ENCODE measurements at places on chromosomes 7 and 10.

DNA sequence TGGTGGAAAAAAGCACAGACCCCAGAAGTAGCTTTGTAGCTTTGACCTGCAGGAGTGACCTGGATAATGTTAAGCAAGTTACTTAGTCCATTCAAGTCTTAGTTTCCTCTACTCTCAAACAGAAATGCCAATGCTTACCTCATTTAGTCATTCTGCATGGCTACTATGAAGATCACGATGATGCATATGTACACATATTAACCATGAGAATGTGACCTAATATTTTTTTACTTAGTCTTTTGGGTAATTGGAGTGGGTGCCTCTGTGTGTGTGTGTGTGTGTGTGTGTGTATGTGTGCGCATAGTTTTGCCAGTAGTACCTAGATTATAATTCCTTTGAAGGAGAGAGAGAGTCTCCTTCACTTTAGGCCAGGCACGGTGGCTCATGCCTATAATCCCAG lies 95.8 kb downstream of the NRP1 start:
- DNase-seq, result no peak

DNA sequence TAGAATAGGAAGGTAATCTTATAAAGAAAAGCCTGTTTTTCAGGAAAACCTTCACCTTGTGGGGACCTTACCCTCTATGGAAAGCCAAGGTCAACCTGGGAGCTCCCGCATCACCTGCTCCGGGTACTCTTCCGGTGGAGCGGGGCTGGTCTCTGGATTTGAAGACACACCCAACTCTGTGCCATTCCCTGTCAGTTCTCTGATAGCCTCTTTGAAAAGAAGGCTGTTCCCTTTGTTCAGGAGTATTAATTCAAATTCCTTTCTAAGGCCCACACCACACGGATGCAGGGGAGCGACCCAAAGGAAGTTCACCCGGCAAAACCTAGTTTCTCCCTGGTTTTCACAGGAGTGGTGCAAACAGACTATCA lies 10.7 kb downstream of the CTBP2 start:
- no peak for DNase-seq

DNA sequence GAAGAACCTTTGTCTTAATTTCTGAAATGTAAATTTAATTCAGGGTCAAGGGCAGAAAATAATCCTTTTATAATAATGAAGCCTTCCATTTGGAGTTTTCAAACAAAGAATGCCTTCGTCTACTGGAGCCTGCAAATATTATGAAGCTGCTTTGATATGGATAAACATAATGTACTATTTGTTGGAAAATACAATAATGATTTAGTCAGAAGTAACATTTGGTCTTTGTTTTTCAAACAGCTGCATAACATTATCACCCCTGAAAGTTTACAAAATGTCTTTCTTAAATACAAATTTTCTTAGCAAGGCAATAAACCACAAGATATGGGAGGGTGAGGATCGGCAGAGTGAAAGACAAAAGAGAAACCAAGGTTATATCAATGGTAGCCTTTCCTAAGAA lies 41.5 kb downstream of the TMEM26 start:
- no peak for DNase-seq

GRCh38 chr7:47180516-47180826 lies 401.4 kb downstream of the TNS3 start:
- DNase-seq, result no peak

DNA sequence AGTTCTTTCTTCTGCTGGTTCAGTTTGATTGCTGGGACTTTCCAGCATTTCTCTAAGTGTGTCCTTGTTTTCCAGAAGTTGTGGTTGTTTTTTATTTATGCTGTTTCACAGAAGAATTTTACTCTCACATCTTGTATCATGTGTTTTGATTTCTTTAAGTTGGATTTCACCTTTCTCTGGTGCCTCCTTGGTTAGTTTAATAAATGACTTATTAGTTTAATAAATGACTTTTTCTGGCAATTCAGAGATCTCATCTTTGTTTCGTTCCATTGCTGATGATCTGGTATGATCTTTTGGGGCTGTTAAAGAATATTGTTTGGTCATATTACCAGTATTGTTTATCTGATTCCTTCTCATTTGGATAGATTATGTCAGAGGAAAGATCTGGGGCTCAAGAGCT lies 59.8 kb upstream of the CYP2C9 start:
- DNase-seq, result no peak

Measured in SIG-M5 (cell line).